Caki2 (cell line): ENCODE measurements at places on chromosomes 7 and 10.
A peak's percentile ranks its signal among the peaks of the same experiment; 100 is the strongest.

GRCh38 chr7:22411977-22412693 lies 55.2 kb upstream of the RAPGEF5 start:
- no peak for DNase-seq

DNA sequence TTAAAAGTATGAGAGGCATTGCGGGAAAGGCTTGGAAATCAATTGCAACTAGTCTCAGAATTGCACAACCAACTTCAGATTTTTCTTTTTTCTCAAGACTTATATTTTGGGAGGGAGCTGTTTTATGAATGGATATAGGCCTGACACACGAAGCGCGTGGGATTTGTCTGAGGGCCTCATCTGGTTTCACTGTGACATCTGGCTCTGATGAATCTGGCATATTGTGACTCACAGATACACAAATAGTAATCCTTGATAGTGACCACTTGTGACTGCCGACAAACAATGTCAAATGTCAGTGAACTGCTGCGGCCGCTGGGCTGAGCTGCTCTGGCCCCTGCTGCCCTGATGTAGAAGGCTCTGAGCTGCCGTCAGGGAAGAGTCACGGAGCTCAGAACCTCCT lies 655.1 kb downstream of the INHBA start:
- DNase-seq: no peak

DNA sequence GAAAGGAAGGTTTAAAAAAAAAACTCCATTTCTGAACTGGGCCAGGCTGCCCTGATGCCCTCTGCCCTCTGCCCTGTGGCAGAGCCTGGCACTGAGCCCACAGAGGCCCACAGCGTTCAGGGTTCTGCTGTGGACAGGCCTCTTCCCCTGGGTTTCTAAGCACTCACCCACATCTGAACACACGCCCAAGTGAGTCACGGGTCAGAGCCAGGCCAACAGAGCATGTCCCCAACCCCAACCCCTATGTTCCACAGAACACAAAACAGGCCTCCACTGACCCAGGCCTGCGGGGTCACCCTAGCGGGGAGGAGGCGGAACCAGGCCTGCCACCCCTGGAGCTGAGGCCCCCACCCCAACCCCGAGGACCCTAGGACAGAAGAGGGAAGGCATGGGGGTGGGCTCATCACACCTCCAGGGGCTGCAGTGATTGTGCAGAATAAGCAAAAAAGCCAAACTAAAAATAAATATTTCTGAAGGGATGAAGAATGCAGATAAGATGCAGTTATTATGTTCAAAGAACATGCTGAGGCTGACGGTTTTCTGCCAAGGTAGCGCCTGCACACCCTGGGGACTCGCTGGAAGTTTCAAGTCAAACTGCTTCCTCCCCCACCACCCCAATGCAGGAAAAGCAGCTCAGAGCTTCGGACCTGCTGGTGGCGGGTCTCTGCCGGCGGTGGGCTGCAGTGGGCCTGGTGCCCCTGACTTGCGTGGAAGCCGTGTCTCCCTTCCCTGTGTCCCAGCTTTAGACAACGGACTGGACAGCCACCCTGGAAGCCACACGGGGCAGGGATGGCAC lies 5.4 kb downstream of the WDR86 start:
- DNase-seq: no peak

- no peak for DNase-seq
Measured at GRCh38 chr10:3054183-3054850, 13.0 kb upstream of the PFKP start.

GRCh38 chr7:64685741-64686140 lies 19.8 kb downstream of the ZNF107 start:
- no peak for DNase-seq

- peak; percentile 84 for DNase-seq
Measured at GRCh38 chr7:42238709-42239366, 1.8 kb upstream of the GLI3 start.

- DNase-seq: peak; percentile 28
Measured at GRCh38 chr10:121886997-121887622, 40.7 kb downstream of the ATE1 start.

DNA sequence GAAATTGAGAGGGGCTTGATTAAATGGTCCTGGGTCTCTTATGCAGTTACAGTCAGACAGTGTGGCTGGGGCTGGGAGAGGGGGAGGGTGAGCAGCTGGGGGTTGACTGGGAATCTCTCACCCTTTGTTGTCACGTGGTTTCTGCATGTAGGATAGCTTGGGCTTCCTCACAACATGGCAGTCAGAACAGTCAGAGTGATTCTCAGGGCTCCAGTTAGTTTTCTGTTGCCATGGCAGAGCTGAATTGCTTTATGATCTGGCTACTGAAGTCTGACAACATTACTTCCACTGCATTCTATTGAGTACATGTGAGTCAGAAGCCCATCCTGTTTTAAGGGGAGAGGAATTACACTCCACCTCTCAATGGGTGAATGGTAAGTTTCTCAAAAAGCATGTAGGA lies 102.7 kb downstream of the WDR11 start:
- no peak for DNase-seq

GRCh38 chr10:86001521-86001920 lies 365.1 kb downstream of the GRID1 start:
- no peak for DNase-seq

- no peak for DNase-seq
Measured at GRCh38 chr10:133309720-133310398, 1.1 kb downstream of the ZNF511 start.

DNA sequence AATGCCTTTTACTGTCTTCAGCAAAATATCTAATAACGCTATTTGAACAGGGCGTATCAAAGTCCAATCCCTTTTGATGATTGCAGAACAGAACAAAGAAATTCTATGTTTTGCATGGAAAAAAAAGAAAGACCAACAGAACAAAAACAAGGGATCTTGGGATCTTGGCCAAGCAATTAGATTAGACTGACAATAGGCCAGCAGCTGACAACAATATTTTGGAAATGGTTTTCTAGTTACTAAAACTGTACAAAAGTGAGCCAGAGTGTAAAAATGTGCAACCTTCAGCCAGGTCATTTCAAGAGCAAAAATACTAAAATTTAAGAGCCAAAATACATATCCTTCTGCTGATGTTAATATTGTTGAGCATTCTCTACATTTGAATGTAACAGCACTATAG lies 716.5 kb upstream of the KCND2 start:
- DNase-seq: no peak

DNA sequence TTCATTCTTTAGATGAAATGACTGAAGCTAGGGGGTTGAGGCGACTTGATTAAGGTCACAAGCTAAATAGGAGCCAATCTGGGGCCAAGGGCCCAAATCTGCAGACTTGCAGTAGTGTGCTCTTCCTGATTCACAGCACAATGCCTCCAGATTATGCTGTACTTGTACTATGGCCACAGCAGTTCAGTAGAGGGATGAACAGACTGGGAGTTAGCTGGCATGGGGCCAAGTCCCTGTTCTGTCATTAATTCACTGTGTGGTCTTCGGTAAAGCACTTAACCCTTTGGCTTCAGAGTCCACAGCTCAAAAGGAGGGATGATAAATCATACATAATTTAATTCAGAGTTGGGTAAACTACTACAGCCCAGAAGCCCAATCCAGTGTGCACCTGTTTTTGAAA lies 196.8 kb downstream of the XPNPEP1 start:
- no peak for DNase-seq
